ENCODE measurements at places on chromosomes 13 and 19. TPM values are rescaled to one million over a fixed set of nuclear protein-coding genes. Genes with fewer than 3 reads are reported as not detected.

ZNF544 gene
- total RNA-seq = 54.0 TPM

GRCh38 chr19:16320987-16321386 is 3.6 kb upstream of the KLF2 start:
- H3K27me3 ChIP-seq = peaks cover 50% of the 10 kb centered on the region
- H3K36me3 ChIP-seq = peaks cover 5% of the 10 kb centered on the region
- H3K4me3 ChIP-seq = no peak overlapping the region
- peaks cover 15% of the 10 kb centered on the region for H3K4me1 ChIP-seq
- no peak overlapping the region for H3K27ac ChIP-seq

DNA sequence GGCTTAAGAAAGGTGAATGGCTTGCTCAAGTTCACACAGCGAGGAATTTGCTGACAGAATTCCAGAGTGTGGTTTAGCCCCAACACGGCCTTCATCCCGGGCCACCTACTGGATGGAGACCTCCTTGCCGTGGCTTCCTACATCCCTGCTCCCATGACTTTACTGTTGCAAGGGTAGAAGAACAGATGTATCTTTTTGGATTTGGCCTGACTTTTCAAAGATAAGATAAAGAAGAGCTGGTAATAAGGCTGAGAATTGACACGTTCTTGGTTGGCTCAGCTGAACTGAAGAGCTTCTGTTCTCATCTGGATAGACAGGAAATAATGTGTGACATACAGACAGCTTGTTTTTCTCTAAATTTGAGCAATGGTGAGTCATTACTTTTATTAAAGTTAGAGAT is 113.1 kb downstream of the KLF5 start:
- H3K36me3 ChIP-seq = no peaks in the 10 kb centered on the region
- H3K4me3 ChIP-seq = no peak overlapping the region
- no peak for DNase-seq

PSG1 gene
- not detected for total RNA-seq

CEACAM8 gene
- not detected for total RNA-seq

DNA sequence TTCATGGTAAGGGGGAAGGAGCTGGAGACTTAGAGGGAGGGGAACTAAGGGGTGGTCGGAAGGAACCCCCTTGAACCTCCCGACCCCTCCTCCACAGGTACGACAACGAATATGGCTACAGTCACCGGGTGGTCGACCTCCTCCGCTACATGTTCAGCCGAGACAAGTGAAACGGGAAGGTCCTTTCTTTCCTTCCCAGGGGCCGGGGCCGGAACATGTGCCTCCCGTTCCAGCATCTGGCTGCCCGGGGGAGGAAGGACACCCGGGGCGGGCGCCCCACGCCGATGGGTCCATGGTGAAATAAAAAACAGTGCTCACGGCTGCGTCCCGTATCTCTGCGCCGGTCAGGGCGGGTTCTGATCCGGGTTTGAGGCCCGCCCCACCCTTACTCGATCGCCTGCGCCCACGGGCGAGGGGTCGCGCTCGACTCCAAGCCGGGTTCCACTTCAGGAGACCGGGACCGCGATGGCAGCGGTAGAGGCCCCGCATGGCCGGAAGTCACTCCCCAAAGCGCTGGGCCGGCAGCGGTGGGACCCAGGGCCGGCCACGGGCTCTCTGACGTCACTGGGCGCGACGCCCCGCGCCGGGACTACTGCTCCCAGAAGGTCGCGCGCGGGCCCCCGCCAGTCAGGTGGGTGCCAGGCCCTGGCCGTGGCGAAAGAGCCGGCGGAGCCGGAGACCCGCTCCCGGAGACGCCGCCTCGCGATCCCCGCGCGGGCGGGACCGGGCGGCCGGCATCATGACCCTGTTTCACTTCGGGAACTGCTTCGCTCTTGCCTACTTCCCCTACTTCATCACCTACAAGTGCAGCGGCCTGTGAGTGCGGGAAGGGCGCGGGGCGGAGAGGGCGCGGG is at the start of gene TMEM147:
TSS of gene TMEM147 (plus strand) at position 626 of the 854 bp plus-strand sequence. CDS start at position 740, 114 bp downstream.
- no peaks in the 10 kb centered on the region for H3K27me3 ChIP-seq
- peak; percentile 91 for DNase-seq
- H3K27ac ChIP-seq = peak within 1 kb of the TSS; percentile 91
- H3K36me3 ChIP-seq = no peaks in the 10 kb centered on the region
- peak within 1 kb of the TSS; percentile 91 for H3K4me3 ChIP-seq
- peaks cover 23% of the 10 kb centered on the region for H3K4me1 ChIP-seq

ZNF28 gene
- 27.4 TPM for total RNA-seq

DNA sequence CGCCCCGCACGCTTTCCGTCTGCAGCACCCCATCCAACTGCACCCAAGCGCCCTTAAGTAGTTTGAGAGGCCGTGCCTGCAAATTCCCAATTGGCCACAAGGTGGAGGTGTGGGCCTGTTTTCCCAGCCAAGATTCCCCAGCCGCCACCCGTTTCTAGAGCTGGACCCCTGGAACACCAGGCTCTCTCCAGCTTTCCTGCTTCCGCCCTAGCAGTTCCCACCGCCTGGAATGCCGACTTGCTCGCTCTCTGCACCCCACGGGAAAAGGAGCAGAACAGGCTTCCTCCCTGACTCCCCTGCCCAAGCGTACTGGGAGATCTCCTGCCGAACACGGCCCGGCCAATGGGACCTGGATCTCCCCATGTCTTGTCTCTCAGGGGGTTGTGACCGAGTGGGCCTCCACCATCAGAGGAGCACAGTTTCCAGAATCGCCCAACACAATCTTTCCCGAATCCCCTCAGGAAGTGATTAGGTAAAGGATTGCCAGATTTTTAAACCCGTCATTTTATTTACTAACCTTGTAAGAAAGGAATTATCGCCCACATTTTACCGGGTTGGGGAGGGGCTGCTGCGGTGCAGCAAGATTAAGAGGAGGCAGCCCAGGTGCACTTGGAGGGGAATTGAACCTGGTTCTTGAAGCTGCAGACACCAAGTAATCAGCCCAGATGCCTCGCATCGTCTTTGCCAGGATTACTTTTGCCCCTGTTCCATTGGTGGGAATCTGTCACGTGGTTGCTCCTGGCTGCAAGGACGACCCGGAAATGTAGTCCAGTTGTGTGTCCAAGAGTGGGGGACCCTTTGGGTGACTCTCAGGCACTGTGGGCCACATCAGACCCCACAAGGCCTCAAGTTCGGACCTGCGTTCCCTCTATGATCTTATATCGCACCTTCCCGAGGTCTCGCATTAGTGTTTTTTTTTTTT is 3.5 kb upstream of the NAPSA start:
- H3K4me1 ChIP-seq = peaks cover 31% of the 10 kb centered on the region
- H3K36me3 ChIP-seq = peaks cover 1% of the 10 kb centered on the region
- H3K4me3 ChIP-seq = peak overlapping the region; percentile 92

DNA sequence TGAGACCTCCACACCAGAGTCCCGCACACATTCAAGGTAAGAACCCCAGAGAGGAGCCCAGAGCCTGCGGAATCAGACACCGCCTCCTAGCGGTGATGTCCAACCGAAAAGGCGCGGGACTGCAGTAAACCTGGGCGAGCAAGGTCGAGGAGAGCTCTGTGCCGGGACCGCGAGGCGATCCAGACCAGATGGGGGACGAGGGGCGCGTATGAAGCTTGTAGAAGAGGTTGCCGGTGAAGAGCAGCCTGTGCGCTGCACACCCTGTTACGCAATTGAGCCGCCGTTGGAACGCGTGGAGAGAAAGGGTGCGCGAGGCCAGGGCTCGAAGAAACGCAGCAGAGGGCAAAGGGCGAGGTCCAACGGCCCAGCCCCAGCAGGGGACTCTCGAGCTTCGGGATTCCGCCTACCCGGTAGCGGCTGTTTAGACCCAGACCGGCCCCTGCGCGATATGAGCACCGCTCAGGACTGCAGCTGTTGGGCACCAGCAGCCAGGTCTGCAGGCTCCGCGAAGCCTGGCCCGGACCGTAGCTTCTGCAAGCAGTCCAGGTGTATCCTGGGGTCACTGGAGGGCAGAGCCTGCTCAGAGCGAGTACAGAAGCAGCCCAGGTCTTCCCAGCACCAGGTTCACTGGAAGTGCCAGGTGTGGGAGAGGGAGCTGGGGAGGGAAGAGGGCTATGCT is 65.9 kb upstream of the ZNF599 start:
- no peak overlapping the region for H3K27ac ChIP-seq
- H3K4me1 ChIP-seq = peaks cover 5% of the 10 kb centered on the region
- DNase-seq = no peak
- peak overlapping the region; percentile 35 for H3K4me3 ChIP-seq

DNA sequence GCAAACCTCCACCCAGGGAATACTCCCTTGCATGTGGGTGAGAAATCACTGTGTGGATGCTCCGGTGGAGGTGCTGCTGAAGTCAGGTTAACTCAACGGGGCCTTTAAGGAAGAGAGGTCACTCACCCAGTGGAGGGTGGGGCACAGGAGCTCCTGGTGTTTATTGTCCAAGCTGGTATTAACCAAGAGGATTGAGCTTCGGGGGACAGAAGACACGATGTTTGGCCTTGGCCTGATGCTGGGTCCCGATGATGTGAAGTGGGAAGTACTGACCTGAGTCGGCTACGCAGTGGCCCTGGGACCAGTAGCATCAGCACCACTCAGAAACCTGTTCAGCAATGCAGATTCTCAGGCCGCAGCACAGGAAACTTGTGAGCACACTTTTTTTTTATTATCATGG is 85.7 kb upstream of the WASF3 start:
- no peak for DNase-seq
- peaks cover 8% of the 10 kb centered on the region for H3K27me3 ChIP-seq
- peaks cover 6% of the 10 kb centered on the region for H3K4me1 ChIP-seq

TTC9B gene
- not detected for total RNA-seq

- DNase-seq = no peak
- H3K36me3 ChIP-seq = no peaks in the 10 kb centered on the region
- H3K27ac ChIP-seq = no peak overlapping the region
- H3K27me3 ChIP-seq = no peaks in the 10 kb centered on the region
- H3K4me3 ChIP-seq = no peak overlapping the region
- peaks cover 5% of the 10 kb centered on the region for H3K4me1 ChIP-seq
Observed at GRCh38 chr13:26968431-26969341, 202.9 kb downstream of the USP12 start.

DNA sequence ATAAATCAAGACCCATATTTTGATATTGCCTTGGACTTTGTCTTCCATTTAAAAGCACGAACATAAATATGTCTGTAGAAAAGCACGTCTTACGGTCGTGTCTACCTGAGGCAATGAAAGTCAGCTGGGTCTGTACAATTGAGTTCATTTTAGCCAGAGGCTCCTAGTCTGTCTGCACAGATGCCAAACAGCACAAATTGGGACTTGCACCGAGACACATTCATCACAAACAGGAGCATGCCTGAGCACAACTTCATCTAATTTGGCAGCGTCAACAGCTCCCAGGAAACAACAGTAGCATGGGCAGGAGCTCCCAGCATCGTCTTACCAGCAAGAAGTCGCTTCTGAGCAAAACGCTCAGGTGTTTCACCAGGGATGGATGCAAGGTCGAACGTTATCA is 687.0 kb downstream of the EFNB2 start:
- H3K4me3 ChIP-seq = no peak overlapping the region
- DNase-seq = no peak
- H3K27ac ChIP-seq = no peak overlapping the region
- no peaks in the 10 kb centered on the region for H3K4me1 ChIP-seq
- H3K36me3 ChIP-seq = no peaks in the 10 kb centered on the region

GRCh38 chr13:73035660-73036059 is 23.1 kb upstream of the KLF5 start:
- H3K4me3 ChIP-seq = no peak overlapping the region
- H3K27ac ChIP-seq = no peak overlapping the region
- no peak for DNase-seq
- no peaks in the 10 kb centered on the region for H3K4me1 ChIP-seq

FCER2 gene
- total RNA-seq = 0.26 TPM

- DNase-seq = no peak
- no peaks in the 10 kb centered on the region for H3K36me3 ChIP-seq
- peaks cover 29% of the 10 kb centered on the region for H3K27me3 ChIP-seq
- H3K4me3 ChIP-seq = no peak overlapping the region
- no peaks in the 10 kb centered on the region for H3K4me1 ChIP-seq
Observed at GRCh38 chr19:54310543-54310942, 2.4 kb downstream of the LILRA5 start.

DNA sequence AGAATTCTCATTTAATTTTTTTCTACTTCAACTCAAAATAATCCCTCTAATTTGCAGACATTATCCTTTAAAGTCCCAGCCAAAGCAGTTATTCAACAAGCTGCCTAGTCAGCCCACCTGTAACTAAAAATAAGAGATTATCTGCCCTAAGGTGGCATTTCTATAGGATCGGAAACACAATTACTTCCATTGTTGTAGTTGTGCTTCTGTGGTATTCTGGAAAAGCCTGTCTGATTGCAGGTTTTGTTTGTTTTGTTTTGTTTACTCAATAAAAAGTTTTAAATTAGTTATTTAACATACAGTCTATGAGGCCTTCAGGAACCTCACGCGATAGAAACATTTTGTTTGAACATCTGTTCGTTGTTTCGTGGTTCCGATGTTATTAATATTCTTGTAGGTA is 101.0 kb downstream of the ZIC5 start:
- no peak for DNase-seq
- no peak overlapping the region for H3K27ac ChIP-seq
- peaks cover 2% of the 10 kb centered on the region for H3K27me3 ChIP-seq

DNA sequence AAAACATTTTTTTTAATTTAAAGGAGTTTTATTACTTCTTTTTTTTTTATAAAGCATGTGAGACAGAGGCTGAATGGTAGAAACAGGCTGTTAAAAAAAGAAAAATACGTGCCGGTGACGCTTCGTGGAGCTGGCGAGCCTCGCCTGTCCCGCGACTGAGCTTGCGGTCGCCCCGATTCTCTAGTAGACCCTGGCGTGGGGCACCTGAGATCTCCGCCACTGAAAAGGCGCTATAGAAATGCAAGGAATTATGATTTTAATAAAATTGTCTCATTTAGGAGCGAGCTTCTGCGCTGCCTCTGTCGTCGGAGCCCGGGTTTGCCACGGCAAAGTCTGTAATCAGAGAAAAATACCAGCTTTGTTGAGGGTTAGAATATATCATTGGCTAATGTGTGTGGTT is 18.4 kb downstream of the NFIX start:
- peak overlapping the region; percentile 56 for H3K4me3 ChIP-seq
- peaks cover 19% of the 10 kb centered on the region for H3K4me1 ChIP-seq
- H3K27ac ChIP-seq = no peak overlapping the region

DNA sequence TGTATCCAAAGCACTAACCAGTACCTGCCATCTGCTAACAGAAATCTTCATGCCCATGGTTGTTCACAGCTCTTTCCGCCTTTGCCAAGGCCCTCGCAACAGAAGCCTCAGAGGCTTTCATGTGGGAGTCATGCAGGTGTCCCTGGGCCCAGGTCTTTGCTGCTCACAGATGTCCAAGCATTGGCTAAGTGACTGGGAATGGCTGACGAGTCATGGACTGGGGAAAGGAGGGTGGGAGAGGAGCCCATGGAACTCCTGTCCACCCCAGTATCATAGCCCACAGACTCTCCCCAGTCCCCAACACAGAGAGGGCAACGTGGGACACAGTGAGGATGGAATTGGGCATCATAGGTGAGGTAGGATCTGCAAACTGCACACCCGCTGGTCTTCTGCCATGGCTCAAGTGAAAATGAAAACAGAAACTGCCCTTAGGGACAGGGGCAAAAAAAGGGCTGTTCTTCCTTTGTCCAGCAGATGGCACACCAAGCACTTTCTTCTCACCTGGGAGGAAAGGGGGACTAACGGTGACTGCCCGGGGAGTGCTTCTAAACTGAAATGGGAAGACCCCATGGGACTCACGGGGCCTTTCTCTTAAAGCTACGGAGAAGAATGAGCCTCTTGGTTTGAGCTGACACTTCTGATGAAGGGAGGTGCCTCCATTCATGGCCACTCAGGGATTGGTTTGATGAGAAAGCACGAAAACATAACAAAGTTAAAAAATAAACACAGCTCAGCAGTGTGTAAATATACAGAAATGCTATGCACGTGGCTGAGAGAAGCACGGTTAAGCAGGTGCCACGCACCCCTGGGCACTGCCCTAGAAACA is 11.1 kb upstream of the DHRS12 start:
- peak overlapping the region; percentile 57 for H3K4me3 ChIP-seq
- peak; percentile 70 for DNase-seq
- H3K27ac ChIP-seq = peak overlapping the region; percentile 86
- no peaks in the 10 kb centered on the region for H3K27me3 ChIP-seq
- H3K4me1 ChIP-seq = peaks cover 37% of the 10 kb centered on the region
